ENCODE measurements at places on chromosomes 3 and 15.

DNA sequence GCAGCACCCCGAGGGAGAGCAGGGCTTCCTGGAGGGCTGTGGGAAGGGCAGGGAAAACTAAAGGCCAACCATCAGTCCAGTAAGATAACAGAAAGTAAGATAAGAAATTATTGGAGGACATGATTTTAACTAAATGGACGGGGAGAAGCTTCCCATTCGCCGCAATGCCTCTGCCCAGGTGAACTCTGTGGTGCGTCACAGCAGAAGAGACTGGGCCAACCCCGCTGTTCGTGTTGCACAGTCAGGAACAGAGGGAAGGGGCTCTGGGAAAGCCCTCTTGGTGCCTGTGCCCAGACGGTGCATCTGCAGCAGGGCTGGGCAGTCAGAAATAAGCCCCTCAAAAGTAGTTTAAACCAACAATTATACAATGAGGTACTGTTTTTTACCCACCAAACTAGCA, 284.1 kb downstream of the OCA2 start:
- no peak for DNase-seq

GRCh38 chr15:92268900-92269299, 124.8 kb upstream of the ST8SIA2 start:
- no peak for DNase-seq

- peak; percentile 82 for DNase-seq
Observed at GRCh38 chr3:14371573-14372474, 30.6 kb upstream of the SLC6A6 start.

GRCh38 chr3:56878074-56878473, 76.3 kb upstream of the ARHGEF3 start:
- DNase-seq, result no peak

Data from HuH-7 (cell line).